ENCODE measurements at places on chromosomes 6 and 20.

DNA sequence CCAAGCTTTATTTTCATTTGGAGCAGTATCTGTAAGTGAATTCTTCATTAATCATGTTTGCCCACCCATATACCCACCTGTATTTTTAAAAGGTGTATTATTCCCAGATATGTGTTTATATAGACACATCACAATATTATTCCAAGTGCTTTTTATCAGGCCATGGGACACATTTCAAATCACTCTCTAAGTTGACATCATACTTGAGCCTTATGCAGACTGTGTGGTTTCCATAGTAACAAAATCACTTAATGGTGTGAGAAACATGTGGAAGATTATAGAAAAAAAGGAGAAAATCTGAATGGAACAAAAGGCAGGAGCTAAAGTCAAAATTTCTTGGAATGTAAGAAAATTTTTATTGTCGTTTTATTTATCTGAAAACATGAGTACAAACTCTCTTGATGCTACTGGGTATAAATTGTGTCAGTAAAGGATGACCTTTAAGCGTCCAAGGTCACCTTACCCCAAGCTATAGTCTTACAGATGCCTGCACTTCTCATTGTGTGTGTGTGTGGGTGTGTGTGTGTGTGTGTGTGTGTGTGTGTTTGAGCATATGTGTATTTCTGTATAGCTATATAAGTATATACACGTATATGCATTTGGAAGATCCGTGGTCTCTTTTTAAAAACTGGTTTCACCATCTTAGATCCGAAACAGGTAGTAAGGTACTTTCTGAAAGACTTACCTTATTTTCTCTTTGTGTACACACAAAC lies 79.8 kb upstream of the CCN6 start:
- no peak for DNase-seq

DNA sequence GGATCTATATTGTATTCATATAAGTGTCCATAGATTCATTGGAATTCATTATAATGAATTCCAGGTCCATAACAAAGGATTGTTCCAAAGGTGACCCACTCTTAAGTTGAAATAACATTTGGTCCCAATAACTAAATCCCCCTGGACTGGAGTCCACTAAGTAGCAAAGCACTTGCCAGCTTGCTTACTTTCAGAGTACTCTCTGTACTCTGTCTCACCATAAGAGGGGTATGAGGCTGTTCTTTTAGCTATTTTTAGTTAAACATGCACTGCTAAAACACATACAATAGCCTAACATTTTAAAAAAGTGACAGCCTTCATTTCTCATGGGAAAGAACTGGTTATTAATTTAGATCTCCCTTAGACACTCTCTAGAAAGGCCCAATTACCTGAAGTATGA lies 16.7 kb upstream of the ARHGAP18 start:
- DNase-seq: no peak

DNA sequence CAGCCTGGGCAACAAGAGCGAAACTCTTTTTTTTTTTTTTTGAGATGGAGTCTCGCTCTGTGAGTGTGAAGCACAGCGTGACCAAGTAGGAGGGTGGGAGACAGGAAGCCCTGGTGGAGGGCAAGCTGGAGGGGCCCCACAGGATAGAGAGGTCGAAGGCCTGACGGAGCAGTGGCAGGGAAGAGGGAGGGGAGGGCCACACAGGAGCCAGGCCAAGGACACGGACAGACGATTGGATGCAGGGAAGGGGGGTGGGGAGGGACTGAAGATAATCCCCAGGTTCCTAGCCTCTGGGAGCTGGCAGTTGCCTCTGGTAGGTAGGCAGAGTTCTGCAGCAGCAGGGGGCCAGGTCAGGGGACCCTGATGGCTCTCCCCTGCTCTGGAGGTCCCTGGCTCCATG lies 10.8 kb upstream of the GUCA1A start:
- no peak for DNase-seq

- no peak for DNase-seq
Measured at GRCh38 chr20:10540636-10541493, 105.8 kb downstream of the SLX4IP start.

- DNase-seq: no peak
Measured at GRCh38 chr6:150346346-150346745, 22.5 kb upstream of the IYD start.

DNA sequence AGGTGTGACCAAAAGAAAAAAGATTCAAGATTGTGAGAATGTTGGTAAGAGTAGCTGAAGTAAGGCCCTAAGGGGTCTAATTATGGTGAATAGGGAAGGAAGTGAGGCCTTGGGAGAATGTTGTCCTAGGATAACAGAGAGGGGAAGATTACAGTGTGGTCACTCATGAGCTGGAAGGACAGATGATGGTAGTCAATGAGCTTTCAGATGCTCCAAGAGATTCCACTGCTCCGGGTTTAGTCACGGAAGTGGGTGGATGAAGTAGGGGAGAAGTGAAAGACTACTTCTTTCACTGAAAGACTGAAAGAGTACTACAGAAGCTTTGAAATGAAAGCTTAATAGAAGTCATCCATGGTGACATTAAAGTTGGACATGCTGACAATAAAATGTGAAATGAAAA lies 108.5 kb downstream of the MMS22L start:
- DNase-seq: no peak
